Substantia nigra (tissue), 51 donors: ENCODE measurements at places on chromosomes 7 and 10.

DNA sequence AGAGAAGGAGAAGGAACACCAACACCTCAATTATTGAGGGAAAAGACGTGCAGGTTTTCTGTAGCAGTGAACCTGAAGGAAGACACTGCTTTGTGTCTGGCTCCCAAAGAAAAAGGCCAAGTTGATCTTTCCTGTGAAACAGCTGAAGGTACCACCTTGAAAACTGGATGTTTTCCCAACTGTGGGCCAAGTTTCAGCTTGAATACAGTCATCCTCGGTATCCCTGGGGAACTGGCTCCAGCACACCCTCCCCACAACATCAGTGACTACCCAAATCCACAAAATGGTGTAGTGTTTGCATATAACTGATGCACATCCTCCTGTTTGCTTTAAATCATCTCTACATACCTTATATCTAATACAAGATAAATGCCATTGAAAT, 297.0 kb upstream of the PITRM1 start:
- no peak for DNase-seq

DNA sequence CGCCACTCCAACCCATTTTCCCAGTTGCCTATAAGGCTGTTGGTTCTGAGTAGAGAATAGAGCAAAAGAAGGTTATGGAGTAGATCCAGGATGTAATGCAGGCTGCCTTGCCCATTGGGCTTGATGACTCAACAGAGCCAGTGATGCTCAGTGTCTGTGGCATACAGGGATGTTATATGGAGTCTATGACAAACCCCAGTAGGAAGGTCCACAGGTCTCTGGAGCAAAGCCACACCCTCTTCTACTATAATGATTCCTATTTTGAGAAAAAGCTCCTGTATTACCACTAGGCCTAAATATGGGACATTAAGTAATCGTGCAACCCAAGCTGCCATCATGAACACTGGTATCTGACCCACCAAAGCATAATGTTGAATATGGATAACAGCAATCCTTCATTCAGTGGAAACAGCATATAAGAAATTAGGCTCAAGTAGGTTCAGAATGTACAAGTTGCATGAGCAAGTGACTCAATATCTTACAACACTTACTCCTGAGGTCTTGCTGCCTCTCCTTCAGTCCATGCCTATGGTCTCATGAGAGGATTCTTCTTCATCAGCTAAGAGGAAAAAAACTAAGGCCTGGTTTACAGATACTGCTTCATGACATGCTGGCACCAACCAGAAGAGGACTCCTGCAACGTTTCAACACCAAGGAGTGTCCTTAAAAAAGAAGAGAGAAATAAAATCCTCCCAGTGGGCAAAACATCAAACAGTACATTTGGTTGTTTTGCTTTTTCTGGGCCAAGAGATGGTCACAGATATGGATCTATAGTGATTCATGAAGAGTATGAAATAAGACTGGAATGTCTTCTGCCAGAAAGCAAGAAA, 14.8 kb upstream of the FHIP2A start:
- DNase-seq: no peak

DNA sequence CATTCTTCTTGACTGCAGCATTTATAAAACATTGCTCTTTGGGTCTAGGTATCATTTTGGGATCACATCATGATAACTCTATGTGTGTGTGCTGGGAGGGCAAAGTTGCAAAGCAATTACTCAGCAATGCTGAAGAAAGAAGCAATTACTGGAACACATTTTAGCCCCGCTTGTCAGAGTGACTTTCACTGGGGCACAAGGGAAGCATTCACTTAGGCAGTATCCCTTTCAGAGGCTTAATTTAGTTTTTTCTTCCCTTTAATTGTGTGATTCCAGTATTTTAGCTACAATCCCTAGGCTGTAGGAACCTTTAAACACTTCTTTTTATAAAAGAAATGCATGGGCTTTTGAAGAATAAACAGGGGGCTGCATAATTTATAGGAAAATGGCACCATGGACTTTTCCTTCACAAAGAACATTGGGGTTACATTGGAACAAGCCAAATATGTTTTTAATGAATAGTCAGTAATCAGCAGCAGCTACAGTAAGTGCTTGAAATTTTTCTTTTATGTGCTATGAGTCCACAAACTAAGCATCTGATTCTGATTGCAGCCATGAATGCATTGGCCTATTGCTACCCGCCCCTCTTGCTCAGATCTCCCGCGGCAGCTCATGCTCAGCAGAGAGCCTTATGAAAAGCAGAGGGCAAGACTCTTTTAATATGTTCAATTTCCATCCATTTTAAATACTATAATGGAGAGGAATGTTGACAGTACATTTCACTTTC, 51.2 kb upstream of the NXPH1 start:
- no peak for DNase-seq

GRCh38 chr7:2487586-2488271, 11.5 kb upstream of the GRIFIN start:
- DNase-seq: no peak

DNA sequence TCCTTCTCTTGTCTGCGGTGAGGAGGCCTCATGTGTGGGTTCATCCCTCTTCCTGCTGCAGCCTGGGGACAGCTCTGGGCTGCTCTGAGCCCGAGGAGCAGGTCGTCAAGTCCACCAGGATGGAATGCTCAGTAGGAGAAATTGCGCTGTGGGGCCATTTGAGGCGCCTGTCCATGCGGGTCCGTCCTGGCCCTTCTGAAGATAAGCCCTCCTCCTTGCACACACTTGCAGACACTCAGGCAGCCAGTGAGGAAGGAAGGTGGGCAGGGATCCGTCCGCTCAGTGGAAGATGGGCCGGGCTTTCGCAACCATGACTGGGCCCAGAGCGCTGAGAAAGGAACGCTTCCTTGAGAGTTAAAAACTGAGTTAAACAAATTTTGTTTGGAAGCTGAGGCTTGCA, 356.8 kb downstream of the GLRX3 start:
- no peak for DNase-seq

GRCh38 chr7:30504301-30505173, at the start of gene GGCT:
TSS of gene GGCT (minus strand) at chr7:30504829. CDS start at chr7:30504709, 120 bp downstream.
- DNase-seq: peak; percentile 98
